Hematopoietic multipotent progenitor cell treated with erythropoietin and hydrocortisone succinate and interleukin-3 and kit ligand, for 17 days (in vitro differentiated cells): ENCODE measurements at places on chromosomes 7 and 10.

GRCh38 chr7:100888988-100889750 lies at the start of gene UFSP1:
TSS of gene UFSP1 (minus strand) at chr7:100889715. CDS start at chr7:100889271, 444 bp downstream.
- DNase-seq: no peak

GRCh38 chr10:133245439-133246235 lies 8.0 kb downstream of the VENTX start:
- peak; percentile 88 for DNase-seq

DNA sequence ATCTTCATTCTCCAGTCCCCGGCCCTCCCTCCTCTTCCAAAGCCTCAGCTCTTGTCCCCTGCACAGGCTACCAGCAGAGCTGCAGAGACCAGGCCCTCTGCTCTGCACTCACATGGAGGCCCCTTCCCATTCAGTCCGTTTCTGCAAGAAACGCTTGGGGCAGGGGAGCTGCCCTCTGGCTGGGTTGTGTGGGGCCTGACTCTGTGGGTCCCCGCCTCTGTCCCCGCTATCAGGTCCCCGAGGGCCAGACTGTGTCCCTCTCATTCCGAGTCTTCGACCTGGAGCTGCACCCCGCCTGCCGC lies 1.5 kb downstream of the PCOLCE start:
- no peak for DNase-seq

GRCh38 chr7:55348502-55348901 lies 16.6 kb upstream of the LANCL2 start:
- DNase-seq: no peak

DNA sequence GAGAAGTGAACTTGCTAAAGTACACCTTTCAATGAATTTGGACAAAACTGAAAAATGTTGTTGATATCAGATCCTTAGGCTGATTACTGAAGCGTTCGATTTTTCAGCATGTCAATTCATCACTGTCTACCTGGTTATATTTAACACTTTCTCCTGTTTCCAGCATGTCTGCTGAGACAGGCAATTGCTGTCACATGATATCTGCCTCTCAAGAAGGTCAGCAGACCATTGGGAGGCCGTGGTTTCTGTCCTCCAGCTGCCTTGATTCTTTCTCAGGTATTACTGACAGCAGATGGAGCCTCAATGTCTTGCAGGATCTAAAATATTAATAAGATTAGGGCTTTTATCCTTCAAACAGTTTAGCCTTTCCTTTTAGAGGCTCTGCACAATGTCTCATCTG lies 127.5 kb downstream of the SNX10 start:
- DNase-seq: no peak

GRCh38 chr7:108589874-108590273 lies 20.2 kb downstream of the DNAJB9 start:
- no peak for DNase-seq

DNA sequence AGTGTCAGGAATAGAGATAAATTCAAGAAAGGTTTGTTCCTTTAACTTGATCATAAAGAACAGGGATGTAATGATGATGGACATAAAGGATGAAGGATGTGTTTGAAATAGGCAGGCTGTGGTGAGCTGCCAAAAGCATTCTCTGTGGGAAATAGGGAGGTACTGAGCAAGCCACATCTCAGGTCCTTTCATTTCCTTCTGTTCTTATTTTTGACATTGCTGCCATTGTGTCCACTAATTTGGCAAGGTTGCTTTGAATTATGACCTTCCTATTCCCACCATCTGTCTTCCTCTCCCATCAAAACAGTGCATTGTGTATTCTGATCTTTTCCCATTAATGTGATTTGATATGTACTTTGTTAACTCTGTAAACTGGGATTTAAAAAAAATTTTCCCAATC lies 9.4 kb downstream of the SCRN1 start:
- no peak for DNase-seq
